ENCODE measurements at places on chromosomes 12 and 14.

DNA sequence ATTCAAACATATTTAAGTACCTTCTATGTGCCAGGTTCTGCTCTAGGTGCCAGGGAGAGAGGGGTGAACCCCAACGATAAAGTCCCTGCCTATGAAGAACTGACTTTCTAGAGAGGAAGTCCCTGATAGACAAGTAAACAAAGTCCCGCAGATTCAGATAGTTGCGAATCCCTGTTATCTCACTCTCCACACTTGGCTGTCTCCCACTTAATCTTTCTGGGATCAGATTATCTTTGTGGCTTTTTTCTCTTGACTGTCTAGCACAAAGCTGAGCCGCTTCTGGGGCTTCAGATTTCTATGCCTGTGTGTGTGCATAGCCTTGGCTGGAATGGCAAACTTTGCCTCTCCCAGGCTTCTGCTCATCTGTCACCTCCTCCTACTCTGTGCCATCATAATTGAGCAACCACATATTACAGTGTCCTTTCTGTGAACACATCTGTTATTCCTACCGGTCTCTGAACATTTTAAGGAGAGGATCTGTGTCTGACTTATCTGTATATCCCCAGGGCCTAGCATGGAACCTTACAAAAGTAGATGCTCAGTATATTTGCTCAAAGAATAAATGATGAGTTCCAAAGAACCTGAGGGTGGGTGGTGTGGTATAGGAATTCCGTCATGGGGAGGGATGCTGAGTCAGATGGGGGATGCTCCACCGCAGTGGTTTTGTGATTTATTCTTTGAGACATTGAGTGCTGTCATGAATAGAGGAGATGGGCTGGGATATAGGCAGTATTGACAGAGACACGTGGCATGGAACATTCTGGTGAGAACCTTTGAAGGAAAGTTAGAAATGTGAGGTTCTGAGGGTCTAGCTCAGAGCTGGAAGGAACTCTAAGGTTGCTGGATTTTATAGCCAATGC lies 28.5 kb downstream of the RGS6 start:
- DNase-seq, result no peak

- DNase-seq, result no peak
Observed at GRCh38 chr12:3432868-3433267, 58.1 kb upstream of the PRMT8 start.

GRCh38 chr12:3315201-3315661 lies 175.8 kb upstream of the PRMT8 start:
- DNase-seq, result peak; percentile 96

- no peak for DNase-seq
Observed at GRCh38 chr14:32039401-32040030, 37.6 kb upstream of the ARHGAP5 start.

DNA sequence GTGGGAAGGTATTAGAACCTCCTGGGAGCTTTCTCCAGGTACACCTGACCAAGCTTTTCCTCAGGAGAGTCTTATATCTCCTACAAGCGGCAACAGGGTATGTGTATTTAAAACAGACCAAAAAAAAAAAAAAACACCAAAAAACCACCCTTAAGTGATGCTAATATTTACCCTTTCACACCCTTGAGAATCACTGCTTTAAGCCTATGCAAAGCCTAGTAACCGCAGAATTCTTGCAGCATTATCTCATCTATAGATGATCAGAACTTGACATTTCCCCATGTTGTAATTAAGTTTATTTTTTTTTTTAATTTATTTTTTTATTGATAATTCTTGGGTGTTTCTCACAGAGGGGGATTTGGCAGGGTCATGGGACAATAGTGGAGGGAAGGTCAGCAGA lies 19.3 kb downstream of the ZNF641 start:
- DNase-seq, result no peak

DNA sequence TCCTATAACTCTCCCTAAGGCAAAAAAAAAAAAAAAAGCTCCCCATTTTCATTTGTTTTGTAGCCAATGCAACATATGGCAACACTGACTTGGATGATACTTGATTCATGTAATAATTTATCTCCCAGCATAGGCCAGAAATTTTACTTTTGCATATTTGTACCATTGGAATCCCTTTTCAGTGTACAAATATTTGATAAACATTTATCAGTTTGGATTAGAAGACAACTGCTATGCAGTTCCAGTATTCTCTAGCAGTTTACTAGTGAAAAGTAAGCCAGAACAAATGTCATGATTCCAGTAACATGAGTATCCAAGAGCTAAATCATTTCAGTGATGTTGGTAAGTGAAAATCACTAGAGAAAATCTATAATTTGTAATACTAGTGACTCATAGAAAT lies 392.3 kb downstream of the CCER1 start:
- DNase-seq, result no peak

DNA sequence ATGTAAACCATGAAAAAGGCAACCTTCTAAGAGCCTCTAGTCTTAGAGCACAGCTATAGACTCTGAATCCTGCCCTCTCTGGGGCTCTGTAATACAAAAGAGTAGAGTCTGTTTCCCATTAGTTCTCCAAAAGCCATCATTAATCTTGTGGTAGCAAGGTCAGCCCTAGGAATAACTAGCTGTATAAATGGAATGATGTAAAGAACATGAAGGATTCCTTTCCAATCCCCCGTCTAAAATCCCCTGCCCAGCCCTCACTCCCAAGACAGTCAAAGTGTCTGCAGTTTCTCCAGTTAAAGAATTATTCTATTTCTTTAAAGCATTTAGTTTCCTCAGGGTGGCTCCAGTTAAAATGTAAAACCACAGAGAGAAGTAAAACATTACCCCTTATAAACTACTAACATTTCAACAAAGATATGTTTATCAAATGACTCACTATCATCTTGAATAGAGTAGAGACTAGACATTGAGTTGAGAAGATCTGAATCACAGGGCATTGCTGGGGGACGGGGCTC lies 104.2 kb downstream of the ST8SIA1 start:
- no peak for DNase-seq

- DNase-seq, result no peak
Observed at GRCh38 chr14:70663707-70664179, 22.0 kb downstream of the TTC9 start.

GRCh38 chr14:76984787-76985375 lies 43.6 kb downstream of the IRF2BPL start:
- no peak for DNase-seq

GRCh38 chr12:6914246-6914946 lies at the start of gene ENO2:
Gene ENO2, plus strand, starts transcription at chr12:6914580. Its CDS starts 1,253 bp downstream, at chr12:6915833.
- DNase-seq, result peak; percentile 59

- DNase-seq, result no peak
Observed at GRCh38 chr14:23430723-23431085, 4.8 kb downstream of the MYH7 start.

DNA sequence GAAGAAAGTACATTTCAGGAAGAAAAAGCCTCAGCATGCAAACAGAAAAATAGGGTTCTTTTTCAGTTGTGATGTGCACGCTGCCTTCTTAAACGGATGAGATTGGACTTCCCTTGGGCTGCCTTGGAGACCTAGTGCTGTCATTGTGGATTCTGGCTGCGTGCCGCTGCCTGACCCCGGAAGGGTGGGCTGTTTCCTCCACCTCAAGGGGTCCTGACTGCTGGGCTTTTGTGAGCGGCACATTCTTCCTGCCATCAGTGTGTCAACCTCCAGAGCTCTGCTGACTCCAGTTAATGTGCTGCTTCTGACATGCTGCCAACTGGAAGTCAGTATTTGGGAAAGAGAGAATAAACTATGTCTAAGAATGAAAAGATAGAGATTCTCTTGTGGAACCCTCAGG lies 25.1 kb downstream of the CCNK start:
- DNase-seq, result no peak

DNA sequence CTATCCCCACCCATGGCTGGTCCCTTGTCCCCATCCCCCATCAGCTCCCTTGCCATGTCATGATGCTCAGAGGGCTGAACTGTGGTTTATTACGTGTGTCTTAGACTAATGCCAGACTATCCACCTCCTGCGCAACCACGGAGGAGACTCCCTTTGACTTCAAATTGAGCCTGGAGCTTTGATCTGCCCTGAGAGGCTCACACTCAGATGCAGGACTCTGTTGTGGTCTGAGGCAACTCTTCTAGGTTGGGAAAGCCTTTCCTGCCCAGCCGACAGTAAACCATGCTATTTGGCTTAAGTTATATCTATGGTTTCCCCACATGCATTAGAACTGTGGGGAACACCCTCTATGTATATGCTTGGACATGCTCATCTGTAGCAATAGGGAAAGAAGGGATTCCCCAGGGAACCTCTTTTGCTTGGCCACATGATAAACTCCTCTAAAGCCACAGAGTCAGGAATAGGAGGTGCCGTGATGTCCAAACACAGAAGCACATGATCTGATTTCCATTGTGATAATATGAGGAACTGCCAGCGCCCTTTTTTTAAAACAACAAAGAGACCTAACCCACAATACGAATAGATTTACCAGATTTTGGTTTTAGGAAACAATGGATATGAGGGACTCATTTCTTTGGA lies 11.1 kb upstream of the LGALS3 start:
- DNase-seq, result no peak

GRCh38 chr12:128318946-128319345 lies 52.0 kb downstream of the TMEM132C start:
- DNase-seq, result no peak
